ENCODE measurements at places on chromosomes 16 and 17.

- no peak overlapping the region for H3K27ac ChIP-seq
- H3K4me1 ChIP-seq, result no peaks in the 10 kb centered on the region
- no peaks in the 10 kb centered on the region for H3K36me3 ChIP-seq
- DNase-seq, result no peak
- no peaks in the 10 kb centered on the region for H3K27me3 ChIP-seq
Observed at GRCh38 chr17:13337864-13338371, 263.8 kb downstream of the HS3ST3A1 start.

GRCh38 chr16:57575468-57576277, 33.2 kb downstream of the ADGRG5 start:
- H3K4me1 ChIP-seq, result peaks cover 4% of the 10 kb centered on the region
- H3K4me3 ChIP-seq, result no peak overlapping the region
- no peaks in the 10 kb centered on the region for H3K36me3 ChIP-seq
- H3K27ac ChIP-seq, result no peak overlapping the region
- DNase-seq, result no peak

DNA sequence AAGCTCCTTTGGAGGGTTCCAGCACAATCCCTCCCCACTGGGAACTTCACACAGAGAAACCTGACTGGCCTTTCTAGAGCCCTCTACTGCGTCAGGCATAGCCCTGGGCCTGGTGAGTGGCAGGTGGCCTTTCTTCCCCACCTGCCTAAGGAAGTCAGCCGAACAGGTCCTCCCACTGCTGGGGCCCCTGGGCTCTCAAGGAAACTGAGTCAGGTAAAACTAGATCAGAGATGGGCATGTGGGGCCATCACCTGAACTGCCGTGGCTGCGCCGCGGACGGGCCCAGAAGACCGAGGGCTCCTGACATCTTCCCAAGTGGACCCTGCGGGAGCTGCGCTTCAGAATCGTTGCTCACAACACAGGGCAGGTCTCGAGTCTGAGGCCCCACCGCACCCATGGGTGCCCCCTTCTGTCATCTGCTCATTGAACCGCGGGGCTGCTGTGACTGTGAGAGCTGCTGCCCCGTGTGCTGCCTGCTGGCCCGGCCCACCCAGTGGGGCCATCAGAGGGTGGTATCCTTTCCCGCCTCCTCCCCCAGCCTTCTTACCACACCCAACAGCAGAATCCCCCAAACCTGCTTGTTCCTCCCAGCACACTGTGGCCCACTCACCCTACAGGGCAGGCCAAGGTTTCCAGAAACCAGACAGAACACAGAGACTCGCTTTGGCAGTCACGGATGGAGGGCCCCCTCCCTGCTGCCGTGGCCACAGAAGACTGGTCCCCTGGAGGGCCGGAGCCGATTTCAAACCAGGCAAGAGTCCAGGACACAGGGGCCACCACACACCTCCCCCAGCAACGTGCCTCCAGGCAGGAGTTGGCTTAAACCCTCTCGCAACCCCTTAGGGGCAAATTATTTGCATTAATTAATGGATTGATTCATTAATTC, 81.1 kb downstream of the TBC1D16 start:
- no peaks in the 10 kb centered on the region for H3K36me3 ChIP-seq
- peaks cover 27% of the 10 kb centered on the region for H3K4me1 ChIP-seq
- H3K27ac ChIP-seq, result no peak overlapping the region
- H3K4me3 ChIP-seq, result no peak overlapping the region
- no peak for DNase-seq

- DNase-seq, result no peak
- no peaks in the 10 kb centered on the region for H3K4me1 ChIP-seq
- no peak overlapping the region for H3K4me3 ChIP-seq
- H3K36me3 ChIP-seq, result no peaks in the 10 kb centered on the region
- no peaks in the 10 kb centered on the region for H3K27me3 ChIP-seq
- no peak overlapping the region for H3K27ac ChIP-seq
Observed at GRCh38 chr17:68182940-68183551, 64.8 kb upstream of the AMZ2 start.

DNA sequence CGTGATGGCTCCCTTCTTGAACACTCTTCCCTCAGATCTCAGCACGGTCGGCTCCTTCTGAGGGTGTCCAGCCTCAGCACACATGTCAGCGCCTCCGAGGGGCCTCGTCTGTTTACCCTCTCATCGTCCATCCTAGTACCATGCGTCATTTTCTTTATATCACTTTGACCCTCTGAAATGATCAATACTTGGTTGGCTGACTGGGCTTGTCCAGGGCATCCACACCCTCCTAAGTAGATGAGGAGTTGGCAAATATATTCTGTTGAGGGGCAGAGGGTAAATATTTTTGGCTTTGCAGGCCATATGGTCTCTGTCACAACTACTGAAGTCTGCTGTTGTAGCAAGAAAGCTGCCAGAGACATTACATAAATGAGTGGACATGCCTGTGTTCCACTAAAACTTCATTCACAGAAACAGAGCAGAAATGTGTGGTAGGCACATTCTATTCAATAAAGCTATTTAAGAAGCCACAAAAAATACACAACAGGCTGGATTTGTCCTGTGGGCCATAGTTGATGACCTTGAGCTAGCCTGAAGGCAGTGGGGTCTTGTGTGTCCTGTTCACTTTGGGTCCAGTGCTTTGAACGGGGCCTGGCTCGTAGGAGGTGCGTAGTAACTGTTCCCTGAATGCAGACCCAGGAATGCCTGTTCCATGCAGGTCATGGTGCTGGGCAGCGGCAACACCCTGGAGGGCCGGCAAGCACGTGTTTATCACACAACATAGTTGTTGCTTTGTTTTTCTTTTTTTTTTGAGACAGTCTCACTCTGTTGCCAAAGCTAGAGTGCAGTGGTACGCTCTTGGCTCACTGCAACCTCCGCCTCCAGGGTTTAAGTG, 185.8 kb downstream of the SNX29 start:
- no peak overlapping the region for H3K27ac ChIP-seq
- no peaks in the 10 kb centered on the region for H3K4me1 ChIP-seq
- no peak for DNase-seq

GRCh38 chr17:7834542-7834956, 532 bp downstream of the KDM6B start:
- DNase-seq, result peak; percentile 85
- H3K36me3 ChIP-seq, result no peaks in the 10 kb centered on the region
- H3K4me1 ChIP-seq, result peaks cover 24% of the 10 kb centered on the region
- H3K4me3 ChIP-seq, result peak overlapping the region; percentile 42

DNA sequence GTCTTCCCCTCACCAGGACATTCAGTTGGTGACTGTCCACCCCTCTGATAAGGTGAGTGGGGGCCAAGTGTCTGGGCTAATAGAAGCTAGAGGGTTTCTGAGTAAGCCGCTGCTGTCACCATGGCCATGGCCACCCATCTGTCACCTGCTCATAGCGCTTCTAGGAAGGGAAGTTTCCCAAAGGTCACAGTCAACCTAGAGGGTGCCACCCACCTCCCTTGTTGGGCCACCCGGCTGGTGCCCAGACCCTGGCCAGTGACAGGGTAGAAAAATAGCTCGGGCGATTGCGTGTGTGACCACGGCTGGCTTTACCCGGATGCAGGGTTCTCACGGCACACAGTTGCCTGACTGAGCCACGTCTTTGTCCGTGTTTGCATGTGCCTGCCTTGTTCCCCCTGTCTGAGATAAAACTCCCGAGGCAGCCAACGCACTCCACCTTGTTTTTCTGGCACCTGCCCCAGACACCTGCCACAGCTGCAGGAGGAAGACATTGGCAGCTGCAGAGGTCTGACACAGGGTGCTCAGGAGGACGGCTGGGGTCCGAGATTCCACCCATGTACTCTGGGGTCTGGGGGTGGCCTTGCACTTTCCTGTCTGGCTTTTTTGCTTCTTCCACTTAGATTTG, 809 bp downstream of the PIRT start:
- no peak for DNase-seq
- no peak overlapping the region for H3K27ac ChIP-seq
- no peaks in the 10 kb centered on the region for H3K27me3 ChIP-seq
- no peak overlapping the region for H3K4me3 ChIP-seq
- H3K4me1 ChIP-seq, result no peaks in the 10 kb centered on the region

GRCh38 chr16:47928008-47928407, 227.8 kb downstream of the ABCC12 start:
- H3K27me3 ChIP-seq, result no peaks in the 10 kb centered on the region
- no peak overlapping the region for H3K27ac ChIP-seq
- DNase-seq, result peak; percentile 22
- peaks cover 2% of the 10 kb centered on the region for H3K4me1 ChIP-seq
- no peak overlapping the region for H3K4me3 ChIP-seq

- H3K36me3 ChIP-seq, result no peaks in the 10 kb centered on the region
- DNase-seq, result peak; percentile 35
- no peaks in the 10 kb centered on the region for H3K27me3 ChIP-seq
- H3K4me3 ChIP-seq, result no peak overlapping the region
Observed at GRCh38 chr17:2101448-2102257, 46.8 kb downstream of the HIC1 start.

- no peaks in the 10 kb centered on the region for H3K36me3 ChIP-seq
- H3K4me3 ChIP-seq, result no peak overlapping the region
- H3K27me3 ChIP-seq, result no peaks in the 10 kb centered on the region
- no peak overlapping the region for H3K27ac ChIP-seq
- DNase-seq, result no peak
- peaks cover 7% of the 10 kb centered on the region for H3K4me1 ChIP-seq
Observed at GRCh38 chr17:18956581-18956980, 4.6 kb downstream of the SLC5A10 start.

Measured in trophoblast cell (in vitro differentiated cells and primary cell).